ENCODE measurements at places on chromosomes 7 and 10.
A peak's percentile ranks its signal among the peaks of the same experiment; 100 is the strongest.

- DNase-seq: no peak
These were observed 220.5 kb upstream of the MBL2 start for GRCh38 chr10:52993109-52993508.

GRCh38 chr10:58451193-58451889 is 61.3 kb upstream of the BICC1 start:
- no peak for DNase-seq

DNA sequence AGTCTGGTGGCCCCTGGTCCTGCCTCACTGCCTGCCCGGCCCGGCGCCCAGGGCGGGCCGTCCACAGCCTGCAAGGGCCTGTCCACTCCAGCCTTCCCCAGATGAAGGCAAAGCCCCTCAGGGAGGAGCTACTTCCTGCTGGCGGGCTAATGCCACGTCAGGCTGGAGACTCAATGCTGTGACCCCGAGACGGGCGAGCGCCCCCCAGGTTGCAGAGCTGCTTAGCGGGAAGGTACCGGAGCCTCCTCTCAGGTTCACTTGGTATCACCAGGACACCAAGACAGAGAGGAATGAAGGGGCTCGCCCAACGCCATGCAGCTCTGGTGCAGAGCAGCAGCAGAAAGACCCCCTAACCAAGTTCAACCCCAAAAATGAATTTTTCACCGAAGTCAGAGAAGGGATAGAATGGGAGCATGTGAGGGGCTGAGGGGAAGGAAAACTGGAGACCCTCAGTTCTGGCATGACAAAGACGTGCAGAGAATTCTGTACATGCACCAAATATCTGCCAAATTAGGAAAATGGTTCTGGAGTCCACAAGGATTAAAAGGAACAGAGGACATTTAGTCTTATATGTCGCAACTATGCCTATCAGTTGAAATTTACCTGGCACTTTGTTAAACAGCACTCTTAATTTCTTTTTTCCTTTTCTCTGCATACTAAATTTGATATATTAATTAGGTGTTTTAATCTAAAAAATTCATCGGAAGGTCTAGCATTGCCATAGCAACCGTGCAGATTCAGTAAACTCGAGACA is 2.8 kb downstream of the STK32C start:
- no peak for DNase-seq

GRCh38 chr7:118214051-118214832 is 10.3 kb upstream of the ANKRD7 start:
- DNase-seq: peak; percentile 76

GRCh38 chr10:86286236-86287109 is 80.1 kb downstream of the GRID1 start:
- DNase-seq: no peak
